ENCODE measurements at places on chromosomes 6 and 20.

DNA sequence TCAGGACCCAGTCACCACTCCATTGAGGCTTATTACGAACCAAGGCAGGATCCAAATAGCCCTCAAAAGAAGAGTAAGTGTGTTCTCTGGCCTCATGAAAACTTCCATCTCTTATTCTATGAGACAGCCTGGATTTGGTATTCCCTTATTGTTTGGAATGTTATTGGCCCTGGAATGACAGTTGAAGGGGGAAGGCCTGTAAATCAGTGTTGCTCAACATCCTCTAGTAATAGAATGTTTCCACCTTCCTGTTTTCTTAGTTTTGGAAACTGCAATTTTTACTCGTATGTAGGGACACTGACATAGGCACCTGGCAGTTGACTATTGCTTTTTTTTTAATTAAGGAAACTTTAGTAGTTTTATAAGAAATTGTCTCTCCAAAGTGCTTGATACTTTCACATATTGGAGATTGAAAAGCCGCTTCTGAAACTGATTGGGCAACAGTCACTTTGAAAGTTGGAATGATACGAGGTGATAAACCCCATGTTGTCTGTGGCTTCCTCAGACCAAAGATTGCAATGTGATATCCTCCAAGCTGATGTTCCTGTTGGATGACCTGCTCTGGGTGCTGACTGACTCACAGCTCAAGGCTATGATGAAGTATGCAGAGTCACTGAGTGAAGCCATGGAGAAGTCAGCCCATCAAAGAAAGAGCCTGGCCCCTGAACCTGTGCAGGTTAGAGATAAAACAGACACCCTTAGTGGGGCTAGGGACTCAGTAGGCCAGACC lies 43.1 kb downstream of the BLTP3A start:
- DNase-seq: no peak
- no peak overlapping the region for H3K27ac ChIP-seq
- H3K4me1 ChIP-seq: no peaks in the 10 kb centered on the region
- no peak overlapping the region for H3K4me3 ChIP-seq
- H3K27me3 ChIP-seq: no peaks in the 10 kb centered on the region

DNA sequence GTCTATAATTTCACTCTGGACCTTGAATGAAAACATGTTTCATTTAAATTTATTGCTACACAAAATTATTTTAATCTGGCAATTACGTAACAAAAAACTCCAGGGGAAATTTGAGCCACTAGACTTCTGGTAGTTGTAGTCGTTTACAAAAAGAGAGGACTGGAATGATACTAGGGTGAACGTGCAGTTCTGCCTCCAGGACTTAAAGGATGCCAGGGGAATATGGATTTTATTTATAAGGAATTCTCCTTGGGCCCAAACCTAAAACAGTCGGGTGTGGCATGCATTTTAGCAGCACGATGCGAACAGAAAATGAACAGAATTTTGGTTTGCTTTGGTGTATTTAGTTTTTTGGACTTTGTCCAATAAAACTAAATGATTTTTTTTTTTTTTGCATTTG lies 76.9 kb downstream of the PRL start:
- no peak overlapping the region for H3K27ac ChIP-seq
- H3K4me1 ChIP-seq: no peaks in the 10 kb centered on the region
- no peak for DNase-seq

GRCh38 chr6:169190144-169190584 lies 63.5 kb downstream of the THBS2 start:
- no peaks in the 10 kb centered on the region for H3K4me1 ChIP-seq
- no peak for DNase-seq
- H3K36me3 ChIP-seq: no peaks in the 10 kb centered on the region
- H3K4me3 ChIP-seq: no peak overlapping the region
- no peak overlapping the region for H3K27ac ChIP-seq

DNA sequence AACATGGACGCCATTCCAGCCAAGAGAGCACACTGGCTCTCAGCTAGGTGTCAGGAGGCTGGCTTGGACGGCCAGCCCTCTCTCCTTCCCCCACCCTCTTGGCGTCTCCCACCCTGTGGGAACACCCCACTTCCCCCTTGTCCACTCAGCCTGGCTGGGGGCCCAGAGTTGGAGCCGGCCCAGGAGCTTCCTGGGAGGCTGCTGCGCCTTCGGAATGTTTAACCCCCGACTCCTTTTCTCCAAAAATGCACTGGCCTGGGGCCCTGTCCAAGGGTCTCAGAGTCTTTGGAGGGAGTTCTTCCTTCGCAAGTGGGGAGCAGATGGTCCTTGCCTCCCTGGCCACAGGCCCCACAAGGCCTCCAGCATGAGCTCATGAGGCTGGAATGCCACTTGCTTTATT lies 4.1 kb downstream of the ADAM33 start:
- H3K27me3 ChIP-seq: no peaks in the 10 kb centered on the region
- H3K36me3 ChIP-seq: no peaks in the 10 kb centered on the region
- H3K27ac ChIP-seq: no peak overlapping the region
- DNase-seq: no peak
- H3K4me1 ChIP-seq: peaks cover 9% of the 10 kb centered on the region
- H3K4me3 ChIP-seq: no peak overlapping the region

DNA sequence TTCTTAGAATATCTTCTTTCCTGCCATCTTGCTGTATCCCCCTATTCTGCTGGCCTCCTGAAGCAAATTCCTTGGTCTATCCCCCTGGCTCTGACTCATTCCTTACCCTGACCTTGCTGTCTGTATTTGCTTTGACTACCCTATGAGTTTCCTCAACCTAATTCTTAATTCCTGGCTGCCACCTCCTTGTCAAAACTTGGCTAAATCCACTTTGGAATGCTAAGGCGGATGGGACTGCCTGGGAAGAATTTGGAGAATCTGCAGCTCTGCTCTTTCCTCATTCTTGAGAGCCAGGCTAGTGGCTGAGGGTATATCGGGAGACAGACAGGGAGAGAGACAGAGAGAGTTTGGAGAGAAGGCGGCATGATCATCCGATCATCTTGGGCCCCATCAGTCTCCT lies 24.4 kb downstream of the CAP2 start:
- H3K4me1 ChIP-seq: no peaks in the 10 kb centered on the region
- no peaks in the 10 kb centered on the region for H3K27me3 ChIP-seq
- H3K36me3 ChIP-seq: no peaks in the 10 kb centered on the region
- H3K27ac ChIP-seq: no peak overlapping the region
- DNase-seq: no peak
- H3K4me3 ChIP-seq: no peak overlapping the region

GRCh38 chr20:16279320-16279719 lies 293.9 kb downstream of the KIF16B start:
- peaks cover 10% of the 10 kb centered on the region for H3K4me1 ChIP-seq
- H3K27ac ChIP-seq: no peak overlapping the region
- H3K27me3 ChIP-seq: no peaks in the 10 kb centered on the region
- H3K36me3 ChIP-seq: no peaks in the 10 kb centered on the region

- no peak overlapping the region for H3K27ac ChIP-seq
- H3K36me3 ChIP-seq: no peaks in the 10 kb centered on the region
- H3K4me1 ChIP-seq: no peaks in the 10 kb centered on the region
- H3K4me3 ChIP-seq: no peak overlapping the region
Measured at GRCh38 chr6:131258010-131258652, 122.9 kb downstream of the AKAP7 start.

All from B cell (primary cell).